ENCODE measurements at places on chromosomes 6 and 20.

GRCh38 chr6:4297348-4297747, 162.0 kb upstream of the ECI2 start:
- DNase-seq = no peak

- DNase-seq = no peak
Observed at GRCh38 chr20:58598211-58599015, 52.7 kb upstream of the STX16 start.

- no peak for DNase-seq
Observed at GRCh38 chr20:44071057-44071456, 115.9 kb downstream of the JPH2 start.

GRCh38 chr20:22303523-22303922, 280.8 kb downstream of the FOXA2 start:
- DNase-seq = no peak

GRCh38 chr6:72740135-72740534, 118.3 kb downstream of the KCNQ5 start:
- DNase-seq = no peak

DNA sequence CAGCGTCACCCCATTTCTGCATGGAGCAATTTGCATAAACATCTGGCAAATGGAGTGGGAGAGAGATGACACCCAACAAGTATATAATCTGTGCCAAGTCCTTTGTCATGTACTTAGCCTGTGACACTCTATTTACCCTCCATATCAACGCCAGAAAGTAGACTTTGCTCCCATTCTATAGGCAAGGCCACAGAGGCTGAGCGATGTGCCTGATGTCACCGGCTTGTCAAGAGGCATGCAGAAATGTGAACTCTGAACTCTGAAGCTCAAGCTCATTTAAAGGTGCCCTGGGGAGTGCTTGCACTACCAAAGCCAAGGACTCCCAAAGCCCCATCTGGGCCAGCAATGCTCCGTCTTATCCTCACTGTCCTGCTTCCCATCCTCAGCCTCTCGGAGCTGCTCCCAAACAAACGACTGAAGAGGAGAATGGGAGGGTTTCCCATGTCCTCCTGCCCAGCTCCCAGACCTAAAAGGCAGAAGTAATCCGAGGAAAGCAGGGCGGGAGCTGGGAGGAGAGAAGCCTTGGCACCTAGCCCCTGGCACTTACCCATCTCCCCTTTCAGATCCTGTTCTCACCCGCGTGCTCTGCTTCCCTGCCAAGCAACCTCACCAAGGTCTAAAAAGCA, 9.2 kb downstream of the CPNE5 start:
- no peak for DNase-seq

DNA sequence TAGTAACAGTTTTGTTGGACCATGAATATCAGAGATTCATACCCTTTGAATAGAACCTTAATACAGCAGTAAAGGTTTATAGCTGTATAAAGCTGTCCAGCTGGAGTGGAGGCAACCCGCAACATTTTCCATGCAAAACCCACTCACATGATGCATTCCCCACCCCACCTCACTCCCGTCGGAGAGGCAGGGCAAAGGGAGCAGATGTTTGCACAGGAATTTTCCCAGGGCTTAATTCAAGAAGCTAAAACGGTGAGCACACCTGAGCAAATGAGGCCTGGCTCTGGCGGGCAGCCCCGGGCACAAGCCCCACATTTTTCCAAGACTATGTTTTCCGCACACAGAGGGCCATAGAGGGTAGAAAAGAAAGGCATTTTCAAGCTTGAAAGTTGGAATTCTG, 191.7 kb downstream of the FOXC1 start:
- no peak for DNase-seq

GRCh38 chr6:46909371-46909770, 12.4 kb downstream of the ADGRF5 start:
- DNase-seq = no peak

- DNase-seq = no peak
Observed at GRCh38 chr20:4303136-4303535, 287.8 kb upstream of the RNF24 start.

DNA sequence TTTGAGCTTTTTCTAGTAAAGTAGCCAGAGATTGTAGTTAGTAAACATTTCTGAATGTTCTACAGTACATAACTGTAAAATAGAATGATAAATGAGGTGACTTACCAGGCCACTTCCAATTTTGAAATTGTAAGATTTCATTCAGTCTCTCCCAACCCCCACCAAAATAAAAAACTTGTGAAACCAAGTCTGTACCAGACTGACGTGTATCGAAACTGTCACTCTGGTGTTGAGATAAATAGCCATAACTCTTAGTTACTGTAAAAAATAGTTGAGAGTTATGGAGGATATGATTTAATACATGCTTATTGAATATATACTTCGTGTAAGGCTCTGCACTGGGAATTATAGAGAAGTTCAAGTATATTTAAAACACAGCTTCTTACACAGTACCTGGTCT, 455.7 kb downstream of the PLCB1 start:
- DNase-seq = no peak

GRCh38 chr6:19994909-19995308, 157.7 kb downstream of the ID4 start:
- no peak for DNase-seq

- no peak for DNase-seq
Observed at GRCh38 chr6:52457096-52457495, 37.0 kb downstream of the EFHC1 start.

DNA sequence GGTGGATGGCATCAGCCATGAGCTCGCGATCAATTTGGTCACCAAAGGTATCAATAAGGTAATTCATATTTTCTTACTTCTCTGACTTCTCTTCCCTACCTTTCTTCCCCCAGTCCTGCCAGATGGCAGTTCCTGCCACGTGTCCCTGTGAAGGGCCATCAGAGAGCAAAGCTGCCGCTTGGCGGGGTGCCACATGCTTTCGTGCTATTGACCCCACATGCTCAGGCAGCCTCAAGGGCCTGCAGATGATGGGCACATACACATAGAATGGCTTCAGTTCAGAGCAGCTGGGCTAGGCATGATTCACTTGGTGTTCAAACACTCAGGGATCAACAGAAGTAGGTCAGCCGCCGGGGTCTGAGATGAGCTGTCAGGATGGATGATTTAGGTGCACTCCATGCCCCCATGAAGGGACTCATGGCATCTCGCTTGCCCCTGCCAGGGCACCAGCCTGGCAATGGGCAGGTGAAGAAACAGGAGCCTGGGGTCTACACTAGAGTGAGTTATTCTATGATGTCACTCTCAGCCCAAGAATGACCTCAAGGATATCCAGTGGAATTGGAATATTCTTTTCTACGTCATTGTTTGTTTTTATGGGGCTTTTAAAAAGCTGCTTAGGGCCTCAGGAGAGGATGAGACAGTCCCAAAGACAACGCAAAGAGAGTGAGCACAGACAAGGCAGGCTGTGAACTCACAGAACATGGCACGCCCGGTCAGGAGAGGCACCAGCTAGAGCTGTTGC, 25.5 kb downstream of the BANF2 start:
- no peak for DNase-seq

- DNase-seq = no peak
Observed at GRCh38 chr6:71499667-71500066, 211.1 kb downstream of the OGFRL1 start.

GRCh38 chr6:42821846-42822245, 40.0 kb downstream of the BICRAL start:
- no peak for DNase-seq

GRCh38 chr20:23393996-23394775, 27.1 kb downstream of the NAPB start:
- no peak for DNase-seq

DNA sequence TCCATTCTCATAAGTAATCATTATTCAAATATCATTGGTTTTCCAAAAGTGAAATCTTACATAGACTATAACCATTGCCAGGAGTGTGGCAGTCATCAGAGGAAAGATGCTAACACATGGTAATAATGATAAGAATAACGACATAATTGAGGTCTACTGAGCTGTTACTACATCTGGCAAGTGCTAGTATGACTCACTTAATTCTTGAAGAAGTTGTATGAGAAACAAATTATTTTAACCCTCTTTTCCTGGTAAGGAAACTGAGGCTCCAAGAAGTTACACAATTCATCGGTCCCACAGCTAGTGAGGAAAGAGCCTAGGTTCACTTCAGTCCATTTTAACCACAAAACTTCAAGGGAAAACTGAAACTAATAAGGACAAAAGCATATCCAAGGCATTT, 335.6 kb upstream of the BTBD3 start:
- DNase-seq = no peak

DNA sequence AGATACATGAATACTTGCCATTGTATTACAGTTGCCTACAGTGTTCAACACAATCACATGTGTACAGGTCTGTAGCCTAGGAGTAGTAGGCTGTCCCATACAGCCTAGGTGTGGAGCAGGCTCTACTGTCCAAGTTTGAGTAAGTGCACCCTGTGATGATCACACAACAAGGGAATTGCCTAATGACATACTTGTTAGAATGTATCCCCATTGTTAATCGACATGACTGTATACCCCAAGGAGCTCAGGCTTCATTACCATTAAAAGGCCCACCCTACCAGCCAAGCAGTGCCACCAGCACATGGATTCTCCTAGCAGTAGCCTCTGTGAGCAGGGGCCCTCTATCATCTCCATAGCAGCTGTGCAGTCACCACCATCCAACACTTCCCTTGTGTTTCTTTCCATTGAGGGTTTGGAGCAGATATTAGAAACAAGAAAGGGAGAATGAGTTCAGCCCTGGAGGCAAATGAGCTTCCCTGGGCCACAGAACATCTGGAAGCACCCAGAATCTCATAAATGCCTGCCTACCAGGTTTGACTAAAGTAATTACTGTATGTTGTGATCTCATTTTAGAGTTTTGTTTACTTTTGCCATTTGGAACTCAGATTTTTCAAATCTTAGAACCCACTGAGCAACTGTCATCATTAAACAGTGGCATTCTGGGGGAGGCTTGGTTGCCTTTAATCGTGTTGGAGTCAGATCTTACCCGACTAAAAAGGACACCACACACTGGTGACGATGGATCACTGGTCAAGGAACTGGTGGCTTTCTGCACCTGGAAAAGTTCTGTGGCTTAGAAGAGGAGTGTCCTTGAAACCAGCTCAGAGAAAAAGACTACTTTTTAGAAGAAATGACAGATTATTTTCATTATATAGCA, 104.9 kb downstream of the TULP4 start:
- no peak for DNase-seq

- DNase-seq = no peak
Observed at GRCh38 chr20:50336661-50337060, 146.0 kb downstream of the CEBPB start.

- DNase-seq = no peak
Observed at GRCh38 chr6:44011350-44011920, 115.8 kb downstream of the MRPL14 start.

GRCh38 chr6:92446052-92446451, 973.3 kb downstream of the EPHA7 start:
- no peak for DNase-seq

DNA sequence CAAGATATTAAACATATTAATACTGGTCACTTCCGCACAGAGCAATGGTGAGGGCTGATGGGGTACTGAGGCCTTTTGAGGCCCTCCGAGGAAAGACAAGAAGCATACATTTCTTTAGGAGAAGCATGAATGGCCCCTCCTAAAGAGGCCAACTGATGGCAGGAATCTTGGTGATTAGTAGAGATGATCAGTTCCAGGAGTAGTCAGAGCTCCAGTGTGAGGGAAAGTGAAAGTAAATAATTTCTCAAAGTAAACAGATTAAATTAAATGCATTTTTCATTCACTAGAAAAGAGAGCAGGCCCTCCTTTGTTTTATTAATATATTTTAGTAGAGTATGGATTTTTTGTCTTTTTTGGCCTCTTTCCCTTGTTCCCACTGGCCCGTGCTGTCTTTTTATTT, 38.2 kb downstream of the NOX3 start:
- no peak for DNase-seq

- no peak for DNase-seq
Observed at GRCh38 chr6:121858310-121858709, 422.9 kb downstream of the GJA1 start.

All from hematopoietic multipotent progenitor cell treated with erythropoietin and hydrocortisone succinate and interleukin-3 and kit ligand, for 15 days (in vitro differentiated cells).